ENCODE measurements at places on chromosomes 5 and 9.

- no peak for DNase-seq
These were observed 80.9 kb upstream of the ALDH1B1 start for GRCh38 chr9:38311382-38312270.

GRCh38 chr9:98804083-98804482 is 3.4 kb upstream of the GALNT12 start:
- DNase-seq, result no peak

DNA sequence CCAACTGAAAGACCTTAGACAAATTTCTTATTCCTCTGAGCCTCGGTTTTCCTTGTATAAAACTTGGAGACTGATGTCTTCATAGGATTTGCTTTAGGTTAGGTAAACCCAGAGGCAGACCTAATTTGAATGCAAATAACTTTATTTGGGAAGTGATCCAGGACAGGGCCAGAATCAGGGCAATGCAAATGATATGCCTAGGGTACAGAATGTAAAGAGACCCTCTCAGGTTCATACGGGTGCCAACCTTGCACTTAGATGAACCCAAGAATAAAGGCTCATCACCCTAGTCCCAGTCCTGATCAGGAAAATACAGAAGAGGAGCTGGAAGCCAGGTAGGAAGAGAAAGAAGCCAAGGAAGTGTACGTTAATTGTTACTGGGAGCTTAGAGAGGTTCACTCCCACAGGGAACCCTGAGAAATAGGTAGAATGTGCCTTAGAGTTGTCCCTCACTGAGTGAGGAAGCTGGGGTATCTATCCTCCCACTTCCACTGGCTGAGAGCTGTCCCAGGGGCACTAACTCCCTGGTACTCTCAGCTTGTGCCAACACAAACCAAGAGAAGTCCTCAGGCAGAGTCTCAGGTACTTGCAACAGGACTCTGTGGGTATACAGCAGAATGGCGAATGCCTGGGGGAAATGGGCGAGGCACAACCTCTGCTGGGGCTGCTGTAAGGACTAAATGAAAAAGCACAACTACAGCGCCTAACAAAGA is 3.1 kb upstream of the HK3 start:
- no peak for DNase-seq

DNA sequence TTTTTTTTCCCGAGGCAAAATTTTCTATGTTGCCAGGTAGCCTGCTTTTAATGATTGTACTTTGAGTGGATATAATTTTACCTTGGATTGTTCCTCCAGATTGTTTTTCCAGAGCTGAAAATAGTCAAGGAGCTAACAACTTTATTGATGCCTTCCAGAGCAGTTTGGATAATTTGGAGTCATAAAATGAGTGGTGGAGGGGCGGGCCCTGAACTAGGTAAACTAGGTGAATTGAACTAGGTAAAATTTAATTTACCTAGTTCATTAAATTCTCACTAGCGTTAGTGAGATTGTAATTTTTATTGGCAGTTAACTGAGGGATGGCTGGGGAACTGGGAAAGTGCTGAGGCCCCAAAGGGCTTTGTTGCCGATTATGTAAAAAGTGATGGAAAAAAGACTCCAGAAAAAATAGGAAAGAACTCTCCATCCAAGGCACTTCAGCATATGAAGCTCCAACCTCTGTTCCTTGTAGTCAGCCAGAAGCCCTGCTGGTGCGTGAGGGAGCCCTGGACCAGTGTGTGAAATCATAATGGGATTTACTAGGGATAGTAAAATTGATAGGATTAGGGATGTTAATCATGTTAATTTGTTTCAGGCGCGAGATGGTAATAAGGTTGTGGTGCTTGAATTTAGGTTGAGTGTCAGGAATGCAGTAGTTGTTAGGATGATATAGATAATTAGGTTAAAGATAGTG is 1.7 kb downstream of the DNAJC25 start:
- no peak for DNase-seq

GRCh38 chr9:127869310-127870152 is 7.9 kb downstream of the AK1 start:
- DNase-seq, result peak; percentile 82

GRCh38 chr5:78102500-78102899 is 192.0 kb downstream of the AP3B1 start:
- DNase-seq, result no peak

DNA sequence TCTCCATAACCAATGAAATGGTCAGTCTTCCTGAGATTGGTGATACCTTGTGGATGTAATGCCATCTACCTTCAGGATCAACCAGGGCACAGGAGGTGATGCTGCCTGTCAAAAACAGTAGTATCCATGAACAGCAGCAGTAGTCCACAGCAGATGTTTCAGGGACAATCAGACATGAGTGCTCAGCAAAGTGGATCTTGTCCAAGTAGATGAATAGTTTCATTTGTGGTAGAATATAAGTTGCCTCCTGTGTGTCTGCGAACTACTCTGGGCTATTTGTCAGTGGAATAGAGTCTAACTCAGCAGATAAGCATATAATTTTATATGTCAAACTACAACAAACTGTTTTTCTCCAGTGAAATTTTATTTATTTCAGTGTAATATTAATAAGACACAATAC is 1860.1 kb upstream of the ACO1 start:
- no peak for DNase-seq

DNA sequence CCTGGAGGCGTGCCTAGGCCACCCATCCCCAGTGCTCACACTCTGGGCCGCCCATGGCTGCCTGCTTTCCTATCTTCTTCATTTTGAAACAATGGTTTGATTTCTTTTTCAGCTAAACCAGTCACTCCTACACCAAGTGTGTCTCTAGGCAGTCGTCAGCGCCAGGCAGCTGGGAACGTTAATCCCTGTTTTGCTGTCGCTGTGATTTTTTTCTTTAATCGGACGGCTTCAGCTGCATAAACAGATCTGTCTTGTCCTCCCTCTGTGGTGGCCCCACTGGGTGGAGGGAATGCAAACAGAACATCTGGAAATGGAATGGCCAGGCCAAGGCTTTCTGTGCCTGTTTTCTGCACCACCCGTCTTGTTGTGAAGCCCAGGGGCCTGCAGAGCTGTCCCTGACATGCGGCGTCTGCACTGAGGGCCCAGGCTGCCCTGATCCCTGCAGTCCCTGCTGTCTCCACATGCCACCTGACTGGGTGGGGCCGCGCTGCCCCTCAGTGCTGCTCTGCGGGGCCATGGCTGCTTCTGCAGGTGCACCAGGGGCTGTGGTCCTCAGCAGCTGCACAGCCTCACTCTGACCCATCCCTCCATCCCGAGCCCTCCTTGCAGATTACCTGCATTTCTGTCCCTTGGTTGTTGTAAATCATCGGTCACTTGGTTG is 51.5 kb downstream of the WNK2 start:
- no peak for DNase-seq

DNA sequence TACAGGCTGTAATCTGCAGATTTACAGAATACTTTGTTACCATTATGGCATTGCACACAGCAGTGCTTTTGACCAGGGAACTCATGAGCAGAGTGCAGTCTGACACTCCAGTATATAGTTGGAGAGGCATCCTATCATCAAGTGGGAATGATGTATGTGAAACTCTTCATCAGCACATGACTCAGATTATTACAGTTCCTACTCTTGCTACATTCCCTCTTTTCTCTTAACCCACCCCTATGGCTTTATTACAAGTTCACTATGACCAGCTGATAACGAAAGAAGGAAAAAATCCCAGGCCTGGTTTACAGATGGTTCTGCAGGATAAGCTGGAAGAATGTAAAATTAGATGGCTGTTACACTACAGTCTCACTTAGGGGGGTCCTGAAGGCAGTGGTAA is 385.9 kb downstream of the RASEF start:
- no peak for DNase-seq

DNA sequence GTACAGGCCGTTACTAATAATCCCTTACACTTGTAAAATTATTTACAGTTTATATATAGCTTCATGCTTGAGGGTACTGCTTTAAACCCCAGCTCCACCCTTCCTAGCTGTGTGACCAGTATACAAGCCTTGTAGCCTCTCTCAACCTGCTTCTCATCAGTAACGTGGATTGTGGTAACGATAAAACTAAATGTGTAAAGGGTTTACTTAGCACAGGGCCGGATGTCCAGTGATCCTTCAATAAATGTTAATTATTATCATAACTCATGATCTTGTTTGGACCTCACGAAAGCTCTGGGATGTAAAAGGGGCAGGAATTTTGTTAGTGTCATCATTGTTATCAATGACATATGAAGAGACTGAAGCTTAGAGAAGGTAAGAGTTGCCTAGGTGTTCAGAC is 7.5 kb upstream of the ARSI start:
- no peak for DNase-seq

DNA sequence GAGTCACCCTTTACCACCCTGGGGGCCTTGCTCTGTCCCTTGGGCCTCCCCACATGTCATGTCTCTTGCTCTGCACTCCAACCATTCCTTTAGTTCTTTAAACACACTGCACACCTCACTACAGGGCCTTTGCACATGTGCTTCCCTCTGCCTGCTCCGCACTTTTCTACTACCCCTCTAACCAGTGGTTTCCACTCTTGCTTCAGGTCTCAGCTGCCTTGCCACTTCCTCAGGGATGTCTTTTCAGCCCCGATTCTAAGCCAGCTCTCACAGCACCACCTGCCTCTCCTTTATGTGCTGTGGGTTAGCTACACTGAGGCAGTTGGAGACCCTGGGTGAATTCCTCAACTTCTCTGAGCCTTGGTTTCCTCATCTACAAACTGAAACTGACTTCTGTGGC is 34.6 kb upstream of the GABBR2 start:
- no peak for DNase-seq

DNA sequence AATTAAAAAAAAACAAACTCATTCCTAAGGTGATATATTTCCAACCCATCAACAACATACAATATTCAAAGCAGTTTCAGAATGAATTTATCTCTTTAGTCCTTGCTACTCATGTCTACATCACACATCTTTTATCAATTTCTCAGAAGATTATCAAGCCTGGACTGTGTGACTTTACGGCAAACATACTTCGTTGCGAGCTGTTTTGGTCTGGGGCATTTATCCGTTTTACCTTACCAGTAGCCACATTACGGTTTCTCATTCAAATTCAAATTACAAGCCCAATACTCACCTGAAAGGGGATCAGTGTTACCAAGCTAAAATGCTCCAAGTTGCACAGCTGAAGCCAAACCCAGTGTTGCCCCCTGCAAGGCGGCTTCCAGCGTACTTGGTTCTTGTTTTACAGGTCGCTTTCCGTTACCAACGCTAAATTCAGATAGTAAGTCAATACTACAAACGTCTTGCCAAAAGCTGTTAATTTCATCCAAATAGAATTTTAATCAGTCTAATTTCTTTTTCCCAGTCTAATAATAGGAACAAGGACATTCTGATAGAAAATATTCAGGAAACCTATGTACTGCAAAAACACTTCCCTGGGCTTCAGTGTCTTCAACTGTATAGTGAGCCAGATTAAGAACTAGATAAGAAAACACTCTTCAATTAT is 1.8 kb downstream of the HNRNPH1 start:
- no peak for DNase-seq

- no peak for DNase-seq
These were observed 63.8 kb upstream of the ATG10 start for GRCh38 chr5:81908044-81908443.

- DNase-seq, result no peak
These were observed 2.9 kb upstream of the NDST1 start for GRCh38 chr5:150505041-150505511.

GRCh38 chr9:131270171-131271015 is 5.9 kb downstream of the FAM78A start:
- peak; percentile 91 for DNase-seq

GRCh38 chr5:149400304-149400703 is 21.2 kb upstream of the IL17B start:
- no peak for DNase-seq

GRCh38 chr5:150429410-150429873 is 16.7 kb upstream of the CD74 start:
- no peak for DNase-seq

DNA sequence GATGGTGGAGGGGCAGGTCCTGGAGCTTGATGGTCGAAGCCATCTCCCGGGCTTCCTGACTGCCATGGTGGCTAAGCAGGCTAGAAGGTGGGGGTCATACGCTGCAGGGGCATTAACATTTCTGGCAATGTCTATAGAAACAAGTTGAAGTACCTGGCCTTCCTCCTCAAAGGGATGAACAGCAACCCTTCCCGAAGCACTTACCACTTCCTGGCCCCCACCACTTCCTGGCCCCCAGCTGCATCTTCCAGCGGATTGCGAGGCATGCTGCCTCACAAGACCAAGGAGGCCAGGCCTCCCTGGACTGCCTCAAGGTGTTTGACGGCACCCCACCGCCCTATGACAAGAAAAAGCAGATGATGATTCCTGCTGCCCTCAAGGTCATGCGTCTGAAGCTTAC is 97.0 kb upstream of the MOCS2 start:
- no peak for DNase-seq

- no peak for DNase-seq
These were observed 16.9 kb downstream of the FBXW5 start for GRCh38 chr9:136927343-136928271.

Data from KBM-7 (cell line).